ENCODE measurements at places on chromosomes 3 and 15.

DNA sequence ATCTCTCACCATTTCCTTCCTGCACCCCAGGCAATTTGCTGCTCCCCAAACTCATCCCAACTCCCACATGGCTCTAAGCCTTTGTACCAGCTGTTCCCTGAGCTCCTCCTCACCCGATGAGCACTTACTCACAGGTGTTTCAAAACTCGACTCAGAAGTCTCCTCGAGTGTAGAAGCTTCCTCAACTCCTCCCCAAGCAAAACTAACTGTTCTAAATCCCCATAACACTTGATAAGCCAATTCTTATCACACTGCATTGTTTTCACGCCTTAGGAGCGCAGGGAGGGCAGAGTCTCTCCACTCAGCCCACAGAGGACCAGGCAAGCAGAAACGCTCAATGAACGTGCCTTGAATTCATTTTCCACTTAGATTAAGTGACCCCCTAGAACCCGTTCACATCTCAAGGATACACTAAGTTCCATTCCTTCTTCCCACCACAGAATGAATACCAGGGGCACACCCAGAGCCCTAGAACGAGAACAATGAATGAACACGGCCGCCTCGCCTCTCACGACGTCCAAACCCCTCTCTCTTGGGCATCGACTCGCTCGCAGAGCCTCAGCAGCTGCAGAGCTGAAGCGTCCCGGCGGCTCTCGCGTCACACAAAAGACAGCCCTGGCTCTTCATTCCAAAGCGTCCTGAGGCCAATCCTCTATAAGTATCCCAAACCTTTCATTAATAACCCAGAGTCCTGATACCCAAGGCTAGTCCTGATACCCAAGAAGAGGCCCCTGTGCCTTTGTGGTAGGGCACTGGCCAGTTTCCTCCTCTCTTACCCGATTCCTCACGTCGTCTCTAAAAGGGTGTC lies 1.1 kb downstream of the RAF1 start:
- peak; percentile 75 for DNase-seq

- no peak for DNase-seq
These were observed 61.5 kb downstream of the CHCHD4 start for GRCh38 chr3:14063152-14063551.

DNA sequence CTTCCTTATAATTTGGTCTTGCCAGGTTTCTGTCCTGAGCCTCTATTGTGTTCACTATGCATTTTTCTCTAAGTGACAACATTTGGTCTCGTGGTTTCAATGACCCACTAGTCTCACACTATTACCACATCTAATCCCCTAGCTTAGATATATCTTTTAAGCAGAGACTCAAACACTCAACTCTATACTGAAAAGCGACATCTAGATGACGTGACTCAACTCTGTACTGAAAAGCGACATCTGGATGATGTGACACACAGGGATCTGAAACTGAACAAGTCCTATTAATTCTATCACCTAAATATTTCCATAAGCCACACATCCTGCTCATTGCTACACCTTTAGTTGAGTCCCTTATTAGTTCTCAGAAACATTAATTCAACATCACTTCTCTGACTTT lies 141.7 kb upstream of the MBNL1 start:
- peak; percentile 34 for DNase-seq

- DNase-seq, result peak; percentile 75
These were observed 8.1 kb downstream of the PGBD4 start for GRCh38 chr15:34109797-34110663.

DNA sequence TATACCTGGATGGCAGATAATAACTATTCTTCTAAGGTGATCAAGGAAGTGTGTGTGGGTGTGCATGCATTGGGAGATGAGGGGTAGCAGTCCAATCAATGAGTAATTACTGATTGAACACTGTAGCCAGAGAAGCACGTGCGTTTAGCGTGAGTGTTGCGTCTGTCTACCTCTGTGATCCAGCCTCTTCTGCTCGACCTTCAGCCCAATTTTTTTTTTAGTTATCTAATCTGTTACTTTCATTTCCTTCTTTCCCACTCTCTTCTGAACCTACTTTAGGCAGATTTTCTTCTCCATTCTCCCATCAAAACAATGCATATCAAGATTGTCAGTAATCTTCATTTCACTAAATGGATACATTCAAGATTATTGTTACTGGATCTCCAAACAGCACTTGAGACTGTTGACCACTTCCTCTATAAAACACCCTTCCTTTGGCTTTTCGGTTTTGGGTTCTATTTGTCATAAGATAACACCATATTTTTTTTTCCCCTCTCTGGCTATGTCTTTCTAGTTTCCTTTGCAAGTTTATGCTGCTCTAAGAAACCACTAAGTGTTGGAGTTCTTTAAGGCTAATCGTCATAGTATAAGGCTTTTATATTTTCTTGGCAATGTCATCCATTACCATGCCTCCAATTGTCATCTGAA lies 41.0 kb downstream of the MCTP2 start:
- DNase-seq, result no peak

GRCh38 chr3:60610441-60611112 lies 640.7 kb downstream of the FHIT start:
- DNase-seq, result peak; percentile 22

- DNase-seq, result no peak
These were observed 287.0 kb downstream of the SI start for GRCh38 chr3:164791263-164791662.

- DNase-seq, result no peak
These were observed 317.6 kb downstream of the MAGI1 start for GRCh38 chr3:65720989-65721737.

DNA sequence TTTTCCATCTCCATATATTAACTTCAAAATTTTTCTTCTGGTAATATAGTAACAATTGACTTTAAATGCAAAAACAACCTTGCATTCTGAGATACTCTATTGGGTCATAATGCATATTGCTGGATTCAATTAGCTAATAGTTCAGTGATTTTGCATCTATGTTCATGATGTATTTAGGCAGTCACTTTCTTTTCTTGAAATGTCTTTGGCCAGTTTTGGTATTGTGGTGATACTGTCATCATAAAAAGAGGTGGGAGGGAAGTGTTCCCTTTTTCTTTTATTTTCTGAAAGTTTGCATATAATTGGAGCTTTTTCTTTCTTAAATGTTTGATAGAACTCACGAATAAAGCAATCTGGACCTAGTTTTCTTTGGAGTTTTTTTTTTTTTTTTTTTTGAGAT lies 67.4 kb upstream of the ZNF148 start:
- no peak for DNase-seq

DNA sequence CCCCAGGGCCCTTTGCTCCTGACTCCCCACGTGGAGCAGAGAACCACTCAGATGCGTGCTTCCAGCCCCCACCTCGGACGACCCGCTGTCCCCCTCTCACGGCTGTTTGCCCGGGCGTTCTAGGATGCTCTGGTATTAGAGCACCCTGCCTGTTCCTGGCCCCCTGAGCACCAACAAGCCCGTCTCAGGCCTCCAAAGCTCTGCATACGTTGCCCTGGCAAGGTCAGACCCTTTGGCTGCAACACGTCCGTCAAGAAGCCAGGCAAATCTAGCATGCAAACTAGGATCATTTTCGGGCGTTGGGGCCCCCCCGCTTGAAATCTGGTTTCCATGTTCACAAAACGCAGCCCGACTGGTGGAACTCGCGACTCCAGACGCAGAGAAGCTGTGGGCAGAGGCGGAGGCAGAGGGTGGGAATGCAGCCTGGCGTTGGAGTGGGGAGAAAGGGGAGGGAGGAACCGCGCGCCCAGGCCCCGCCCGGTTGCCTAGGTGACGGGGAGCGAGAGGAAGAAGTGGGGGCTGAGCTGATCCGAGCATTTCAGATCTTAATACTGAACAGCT lies 86.2 kb upstream of the PIAS1 start:
- peak; percentile 82 for DNase-seq

GRCh38 chr3:14879211-14879874 lies 60.6 kb downstream of the FGD5 start:
- no peak for DNase-seq

GRCh38 chr15:60800299-60801072 lies 321.5 kb upstream of the ICE2 start:
- DNase-seq, result peak; percentile 48

DNA sequence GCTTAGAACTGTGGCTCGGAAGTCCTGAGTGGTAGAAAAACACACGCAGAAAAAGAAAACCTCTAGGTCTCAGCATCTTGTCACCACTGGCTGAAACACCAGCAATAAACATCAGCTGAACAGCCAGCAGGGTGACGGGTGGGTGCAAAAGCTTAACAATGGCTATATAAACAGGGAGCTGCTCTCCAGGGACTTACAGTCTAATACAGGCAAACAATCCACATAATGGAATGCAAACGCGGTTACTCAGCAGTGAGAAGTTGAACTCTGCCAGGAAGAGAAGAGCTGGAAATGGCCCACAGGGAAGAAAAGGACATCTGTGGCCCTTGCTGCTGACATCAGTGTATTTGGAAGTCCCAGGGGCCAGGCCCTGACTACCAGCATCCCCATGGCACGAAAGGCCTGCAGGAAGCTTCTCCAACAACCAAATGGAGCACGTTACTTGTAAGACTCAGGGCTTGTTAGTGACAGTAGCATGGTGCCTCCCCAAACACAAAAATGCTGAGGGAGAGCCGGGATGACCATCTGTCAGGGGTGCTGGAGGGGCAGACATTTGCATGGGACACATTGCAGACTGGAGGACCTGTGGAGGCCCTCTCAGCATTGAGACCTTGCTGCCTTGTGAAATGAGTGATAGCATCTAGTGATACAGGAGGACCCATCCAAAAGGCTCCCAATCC lies 3.0 kb downstream of the HEG1 start:
- peak; percentile 78 for DNase-seq

GRCh38 chr3:24426896-24427295 lies 67.8 kb downstream of the THRB start:
- no peak for DNase-seq

GRCh38 chr15:45773149-45773548 lies 138.3 kb downstream of the SQOR start:
- DNase-seq, result no peak

GRCh38 chr3:10692039-10692622 lies 123.9 kb upstream of the SLC6A11 start:
- no peak for DNase-seq

GRCh38 chr3:127889461-127889863 lies 25.6 kb upstream of the KBTBD12 start:
- peak; percentile 52 for DNase-seq

GRCh38 chr15:36579792-36580431 lies 486 bp downstream of the CDIN1 start:
- DNase-seq, result peak; percentile 38

- DNase-seq, result no peak
These were observed 87.5 kb upstream of the MELTF start for GRCh38 chr3:197117114-197117513.

DNA sequence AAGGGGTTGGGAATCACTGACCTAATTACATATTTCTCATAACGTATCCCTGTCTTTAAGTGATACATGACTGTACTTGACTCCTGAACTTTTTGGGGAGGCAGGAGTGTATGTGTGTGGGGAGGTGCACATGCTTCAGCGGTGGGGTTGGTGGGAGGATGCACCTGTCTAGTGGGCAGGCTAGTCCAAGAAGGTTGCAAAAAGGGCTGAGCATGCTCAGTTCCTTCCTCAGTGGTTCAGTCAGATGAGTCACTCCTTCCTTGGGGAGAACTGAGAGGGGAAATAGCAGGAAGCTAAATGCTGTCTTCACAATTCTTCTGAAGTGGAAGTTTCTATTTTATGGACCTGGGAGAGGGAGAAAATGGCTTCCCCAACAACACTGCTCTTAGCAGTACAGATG lies 24.6 kb upstream of the AP4E1 start:
- DNase-seq, result peak; percentile 56

DNA sequence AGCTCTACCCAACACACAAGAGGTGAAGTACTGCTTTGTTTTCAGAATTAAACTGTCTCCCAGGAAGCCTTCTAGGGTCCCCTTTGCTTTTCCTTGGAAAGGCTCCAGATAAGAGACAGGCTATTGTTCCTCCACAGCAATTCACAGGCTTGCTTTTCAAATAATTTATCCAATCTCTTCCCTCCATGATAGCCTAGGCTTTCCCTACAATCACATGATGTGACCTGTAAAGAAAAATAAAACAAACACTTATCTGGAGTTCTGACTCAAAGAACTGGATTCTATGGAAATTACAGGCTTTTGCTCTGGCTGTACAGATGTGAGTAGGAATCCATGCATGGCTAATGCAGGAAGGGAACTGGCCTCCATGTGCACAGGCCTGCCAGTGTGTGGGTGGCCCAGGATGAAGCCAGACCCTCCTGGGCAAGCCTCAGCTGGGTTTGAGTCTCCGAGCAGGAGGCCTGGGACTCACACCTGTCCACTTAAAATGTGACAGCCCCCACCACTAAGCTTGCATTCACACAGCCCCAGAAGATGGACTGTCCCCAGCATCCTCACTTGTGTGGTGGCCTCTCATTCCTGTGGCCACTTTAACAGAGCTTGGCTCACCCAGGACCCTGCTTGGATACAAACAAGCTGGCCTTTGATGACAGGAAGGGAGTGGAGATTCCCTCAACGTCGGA lies 75.8 kb upstream of the LEKR1 start:
- peak; percentile 53 for DNase-seq

GRCh38 chr3:108406661-108407206 lies 103.7 kb downstream of the MYH15 start:
- peak; percentile 85 for DNase-seq

- DNase-seq, result no peak
These were observed 66.2 kb downstream of the SSR3 start for GRCh38 chr3:156488767-156489166.

GRCh38 chr3:135898774-135899173 lies 66.8 kb upstream of the PPP2R3A start:
- no peak for DNase-seq

GRCh38 chr3:160757233-160758106 lies 1.4 kb downstream of the PPM1L start:
- DNase-seq, result no peak

DNA sequence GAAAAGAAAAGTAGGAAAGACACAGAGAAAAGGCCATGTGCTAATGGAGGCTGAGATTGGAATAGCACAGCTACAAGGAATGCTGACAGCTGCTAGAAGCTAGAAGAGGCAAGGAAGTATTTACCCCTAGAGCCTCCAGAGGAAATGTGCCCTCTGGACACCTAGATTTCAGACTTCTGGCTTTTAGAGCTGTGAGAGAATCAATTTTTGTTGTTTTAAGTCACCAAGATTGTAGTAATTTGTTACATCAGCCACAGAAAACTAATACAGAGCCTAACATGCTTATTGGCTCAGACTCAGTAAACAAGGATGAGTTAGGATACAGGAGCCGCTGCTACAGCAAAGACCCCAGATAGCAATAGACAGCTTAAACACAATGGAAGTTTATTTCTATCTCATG lies 33.1 kb upstream of the GLCE start:
- DNase-seq, result peak; percentile 7

All from adipocyte (in vitro differentiated cells).